ENCODE measurements at places on chromosomes 7 and 10.

DNA sequence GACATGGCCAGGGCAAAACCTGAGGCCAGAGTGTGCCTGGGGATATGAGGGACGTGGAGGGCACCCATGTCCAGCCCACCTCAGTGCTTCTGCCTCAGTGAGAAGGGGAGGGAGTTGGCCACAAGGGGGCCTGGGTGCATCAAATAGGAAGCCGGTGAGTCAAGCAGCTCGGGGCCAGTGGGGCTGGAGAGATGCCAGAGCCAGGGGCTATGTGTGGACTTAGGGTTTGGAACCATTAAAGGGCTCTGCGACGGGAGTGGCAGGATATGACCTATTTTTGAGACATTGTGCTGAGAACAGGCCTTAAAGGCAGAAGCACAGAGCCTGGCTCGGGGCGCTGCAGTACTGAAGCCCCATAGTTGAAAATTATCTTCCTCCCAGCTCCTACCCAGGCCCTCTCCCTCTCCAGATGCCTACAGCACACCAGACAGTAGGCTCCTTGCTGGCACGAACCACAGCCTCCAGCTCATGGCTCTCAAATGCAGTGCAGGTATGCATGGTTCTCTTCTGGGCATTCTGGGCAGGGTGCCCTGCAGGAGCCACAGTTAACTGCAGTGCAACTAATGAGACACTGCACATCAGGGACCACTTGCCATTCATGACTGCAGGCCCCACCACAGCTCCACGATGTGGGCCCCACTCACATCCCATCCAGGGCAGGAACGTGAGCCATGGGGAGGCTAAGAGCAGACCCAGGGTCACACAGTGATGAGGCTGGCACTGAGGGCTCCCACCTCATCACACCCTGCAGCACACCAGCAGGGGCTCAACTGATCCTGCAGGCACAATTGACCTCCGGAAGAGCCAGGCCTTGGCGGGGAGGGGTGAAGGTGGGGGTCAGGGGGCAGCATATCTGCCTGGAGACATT lies 7.2 kb upstream of the PGAM2 start:
- H3K4me1 ChIP-seq: no peaks in the 10 kb centered on the region
- H3K27me3 ChIP-seq: no peaks in the 10 kb centered on the region
- peak; percentile 79 for DNase-seq
- peak overlapping the region; percentile 75 for H3K27ac ChIP-seq
- H3K4me3 ChIP-seq: no peak overlapping the region

DNA sequence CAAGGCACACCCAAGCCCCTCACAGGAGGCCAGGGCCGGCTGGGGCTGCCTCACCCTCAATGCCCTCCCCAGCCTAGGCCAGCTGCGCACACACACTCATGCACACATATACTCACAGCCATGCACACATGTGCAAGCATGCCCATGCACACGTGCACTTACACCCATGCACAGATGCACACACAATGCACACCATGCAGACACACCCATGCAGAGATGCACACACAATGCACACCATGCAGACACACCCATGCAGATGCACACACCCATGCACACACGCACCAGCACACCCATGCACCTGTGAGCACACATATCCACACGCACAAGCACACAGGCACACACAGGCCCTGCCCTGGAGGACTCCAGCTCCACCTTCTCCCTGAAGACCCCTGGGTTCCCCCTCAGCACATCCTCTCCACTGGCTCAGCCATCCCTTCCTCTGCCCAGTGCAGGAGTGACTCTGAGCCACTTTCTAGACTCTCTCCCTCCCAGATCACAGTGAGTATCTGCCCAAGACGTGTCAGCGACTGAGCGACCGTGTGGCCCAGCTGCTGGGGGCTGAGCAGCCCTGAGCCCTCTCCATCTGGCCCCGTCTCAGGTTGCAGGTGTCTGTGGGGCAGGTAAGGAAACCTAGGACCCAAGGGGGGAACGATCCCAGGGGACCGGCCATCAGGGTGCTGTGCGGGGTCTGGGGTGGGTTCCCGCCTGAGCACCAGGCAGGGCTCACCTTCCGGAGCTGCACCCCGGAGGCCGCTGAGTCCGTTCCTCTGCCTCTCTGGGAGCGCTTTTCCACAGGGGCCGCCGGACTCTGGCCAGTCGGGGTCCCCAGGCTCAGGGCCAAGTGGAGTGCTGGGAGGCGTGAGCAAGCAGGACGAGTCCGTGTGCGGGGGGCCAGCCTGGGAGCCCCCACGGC lies 25.8 kb downstream of the AP5Z1 start:
- no peaks in the 10 kb centered on the region for H3K27me3 ChIP-seq
- no peaks in the 10 kb centered on the region for H3K36me3 ChIP-seq
- DNase-seq: no peak
- H3K4me3 ChIP-seq: no peak overlapping the region

DNA sequence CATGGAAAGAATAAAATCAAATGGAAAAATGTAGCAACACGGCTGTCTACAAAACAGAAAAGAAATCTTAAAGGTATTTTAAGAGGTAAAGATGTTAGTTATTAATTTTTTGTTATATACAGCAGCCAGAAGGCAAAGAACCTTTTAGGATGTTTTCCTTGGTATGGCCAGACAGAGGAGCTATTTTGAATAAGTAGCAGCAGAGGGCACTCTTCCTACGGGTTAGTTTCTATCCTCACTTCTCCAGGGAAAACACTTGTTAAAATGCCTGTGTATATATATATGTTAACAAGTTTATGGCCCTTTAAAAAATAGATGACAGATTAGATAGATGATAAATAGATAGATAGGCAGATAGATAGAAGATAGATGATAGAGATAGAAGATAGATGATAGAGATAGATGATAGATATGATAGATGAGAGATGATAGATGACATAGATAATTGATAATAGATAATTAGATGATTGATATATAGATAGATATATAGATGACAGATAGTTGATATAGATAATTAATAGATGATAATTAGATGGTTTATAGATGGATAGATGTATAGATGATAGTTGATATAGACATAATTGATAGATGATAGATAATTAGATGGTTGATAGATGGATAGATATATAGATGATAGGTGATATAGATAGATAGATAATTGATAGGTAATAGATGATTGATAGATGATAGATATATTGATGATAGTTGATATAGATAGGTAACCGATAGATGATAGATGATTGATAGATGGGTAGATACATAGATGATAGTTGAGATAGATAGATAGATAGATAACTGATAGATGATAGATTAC lies 57.8 kb upstream of the WIPF3 start:
- H3K27ac ChIP-seq: no peak overlapping the region
- no peaks in the 10 kb centered on the region for H3K36me3 ChIP-seq
- no peaks in the 10 kb centered on the region for H3K4me1 ChIP-seq
- DNase-seq: peak; percentile 65
- H3K4me3 ChIP-seq: no peak overlapping the region

GRCh38 chr7:111098926-111099250 lies 8.0 kb downstream of the LRRN3 start:
- H3K4me1 ChIP-seq: peaks cover 2% of the 10 kb centered on the region
- H3K4me3 ChIP-seq: no peak overlapping the region
- H3K27me3 ChIP-seq: no peaks in the 10 kb centered on the region
- H3K36me3 ChIP-seq: no peaks in the 10 kb centered on the region
- DNase-seq: no peak

GRCh38 chr7:101560856-101561255 lies 68.2 kb downstream of the MYL10 start:
- no peaks in the 10 kb centered on the region for H3K4me1 ChIP-seq
- DNase-seq: no peak
- H3K27ac ChIP-seq: no peak overlapping the region

DNA sequence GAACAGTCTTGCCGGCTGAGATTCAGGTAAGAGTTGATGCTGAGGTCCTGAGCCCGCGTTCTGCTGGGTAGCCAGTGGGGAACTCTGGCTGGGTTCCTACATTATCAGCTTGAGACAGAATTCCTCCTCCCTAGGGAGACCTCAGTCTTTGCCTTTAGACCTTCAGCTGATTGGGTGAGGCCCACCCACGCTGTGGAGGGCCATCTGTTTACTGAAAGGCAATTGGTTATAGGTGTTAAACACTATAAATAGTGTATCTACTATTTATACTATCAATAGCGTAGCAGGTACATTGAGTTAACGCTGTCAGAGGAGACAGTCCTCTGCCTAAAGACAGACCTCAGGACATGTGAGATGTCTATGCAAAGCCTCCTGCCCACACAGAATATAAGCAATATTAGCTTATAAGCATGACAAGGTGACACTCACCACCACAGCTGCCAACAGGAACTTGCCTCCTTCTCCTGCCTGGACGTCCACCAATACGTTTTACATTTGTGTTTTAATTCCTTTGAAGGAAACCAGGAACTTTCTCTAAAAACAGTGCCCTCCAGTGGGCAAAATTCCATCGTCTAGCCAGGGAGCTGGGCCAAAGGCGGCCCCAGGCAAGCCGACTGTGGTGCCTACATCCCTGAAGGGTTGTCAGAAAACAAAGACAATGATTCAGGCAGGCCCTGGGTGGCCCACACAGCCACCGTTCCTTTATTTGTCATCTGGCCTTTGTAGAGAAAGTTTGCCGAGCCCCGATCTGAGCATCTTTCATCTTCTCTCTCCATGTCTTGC lies 58.8 kb downstream of the INSIG1 start:
- H3K4me3 ChIP-seq: no peak overlapping the region
- H3K27me3 ChIP-seq: peaks cover 51% of the 10 kb centered on the region

GRCh38 chr7:47435889-47436312 lies 146.0 kb downstream of the TNS3 start:
- no peak overlapping the region for H3K27ac ChIP-seq
- H3K36me3 ChIP-seq: peaks cover 20% of the 10 kb centered on the region
- no peak overlapping the region for H3K4me3 ChIP-seq
- H3K4me1 ChIP-seq: peaks cover 5% of the 10 kb centered on the region
- H3K27me3 ChIP-seq: no peaks in the 10 kb centered on the region

- peak overlapping the region; percentile 71 for H3K27ac ChIP-seq
- H3K4me3 ChIP-seq: peak overlapping the region; percentile 77
- peaks cover 32% of the 10 kb centered on the region for H3K36me3 ChIP-seq
- DNase-seq: no peak
- H3K27me3 ChIP-seq: no peaks in the 10 kb centered on the region
- no peaks in the 10 kb centered on the region for H3K4me1 ChIP-seq
Measured at GRCh38 chr7:100157334-100158228, 942 bp downstream of the TRAPPC14 start.

DNA sequence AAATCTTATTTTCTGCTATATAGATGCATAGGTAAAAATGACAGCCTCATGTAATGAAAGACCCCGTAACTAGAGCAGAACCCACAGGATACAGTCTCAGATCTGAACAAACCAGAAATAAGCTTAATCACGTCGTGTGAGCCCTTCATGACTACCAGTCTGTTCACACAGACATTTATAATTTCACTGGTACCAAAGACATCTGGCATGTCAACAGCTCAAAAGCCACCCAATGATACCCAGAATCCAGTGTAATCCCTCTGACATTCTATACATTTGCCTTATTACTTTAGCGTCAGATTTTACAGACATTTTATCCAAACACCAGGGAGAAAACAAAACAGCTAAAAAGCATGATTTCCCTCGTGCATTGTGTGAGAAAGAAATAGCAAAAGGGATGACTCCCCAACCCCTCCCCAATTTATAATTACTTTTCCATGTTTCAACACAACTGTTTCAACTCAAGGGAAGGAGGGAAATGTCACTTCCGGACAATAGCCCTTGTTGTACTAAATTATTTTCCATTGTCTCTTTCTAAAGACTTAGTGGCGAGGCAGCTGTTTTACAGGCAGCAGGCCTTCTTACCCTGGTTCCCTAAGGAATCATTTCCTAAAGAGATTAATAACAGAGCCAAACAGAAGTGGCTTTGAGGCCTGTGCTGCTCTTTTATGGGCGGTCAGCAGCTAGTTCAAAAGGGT lies 33.2 kb downstream of the DOCK4 start:
- no peak overlapping the region for H3K27ac ChIP-seq
- H3K4me3 ChIP-seq: no peak overlapping the region
- no peaks in the 10 kb centered on the region for H3K27me3 ChIP-seq
- H3K4me1 ChIP-seq: peaks cover 8% of the 10 kb centered on the region
- DNase-seq: no peak

- H3K27me3 ChIP-seq: no peaks in the 10 kb centered on the region
- no peak overlapping the region for H3K27ac ChIP-seq
- H3K4me1 ChIP-seq: peaks cover 19% of the 10 kb centered on the region
- H3K36me3 ChIP-seq: no peaks in the 10 kb centered on the region
- DNase-seq: peak; percentile 84
Measured at GRCh38 chr7:71613313-71613712, 481.4 kb downstream of the GALNT17 start.

GRCh38 chr10:42783181-42783549 lies 570 bp downstream of the BMS1 start:
- H3K4me1 ChIP-seq: peaks cover 11% of the 10 kb centered on the region
- DNase-seq: no peak
- H3K36me3 ChIP-seq: peaks cover 18% of the 10 kb centered on the region
- H3K4me3 ChIP-seq: peak overlapping the region; percentile 73

GRCh38 chr7:134879815-134880475 lies 100.5 kb downstream of the CALD1 start:
- H3K36me3 ChIP-seq: no peaks in the 10 kb centered on the region
- H3K27ac ChIP-seq: no peak overlapping the region
- H3K27me3 ChIP-seq: no peaks in the 10 kb centered on the region

DNA sequence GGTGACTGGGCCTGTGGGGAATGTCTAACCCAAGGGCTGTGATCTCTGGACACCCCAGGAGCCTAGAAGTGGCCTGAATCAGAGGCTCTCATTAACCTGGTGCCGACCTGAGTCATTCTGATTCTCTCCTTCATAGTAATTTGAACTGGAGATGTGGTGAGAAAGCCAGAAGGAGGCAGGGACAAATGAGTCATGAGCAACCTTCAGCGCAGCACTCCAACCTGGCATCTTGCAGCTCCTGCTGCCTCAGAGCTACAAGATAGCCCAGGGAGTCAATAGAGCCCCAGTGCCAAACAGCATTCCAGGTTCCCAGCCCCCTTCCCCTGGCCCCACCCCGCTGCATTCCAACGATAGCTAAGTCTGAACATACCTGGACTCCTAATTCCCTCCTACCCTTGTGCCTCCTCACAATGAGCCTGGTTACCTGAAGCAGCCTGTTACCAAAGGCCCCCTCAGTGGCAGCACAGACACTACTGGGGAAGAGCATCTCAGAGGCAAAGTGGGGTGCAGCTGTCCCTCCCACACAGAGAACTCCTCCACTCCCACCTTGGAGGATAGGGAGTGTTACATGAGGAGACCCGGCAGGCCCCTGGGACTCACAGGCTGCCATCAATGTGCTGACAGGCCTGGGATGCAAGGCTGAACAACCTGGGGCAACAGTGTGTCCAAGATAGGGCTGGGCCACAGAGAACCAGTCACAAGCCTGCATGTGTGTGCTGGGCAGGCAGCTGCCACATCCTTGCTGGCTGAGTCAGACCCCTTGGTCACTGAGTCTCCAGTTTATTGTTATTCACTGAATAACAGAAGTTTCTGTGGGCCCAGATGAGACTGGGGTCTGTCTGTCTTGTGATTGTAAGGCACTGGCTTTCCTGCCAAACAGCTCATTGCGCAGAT lies 76.8 kb upstream of the LEP start:
- no peaks in the 10 kb centered on the region for H3K36me3 ChIP-seq
- DNase-seq: peak; percentile 29
- H3K27me3 ChIP-seq: no peaks in the 10 kb centered on the region
- H3K4me1 ChIP-seq: peaks cover 14% of the 10 kb centered on the region
- no peak overlapping the region for H3K4me3 ChIP-seq

Measured in lung (tissue), 17 donors.